Pancreas (tissue), 10 donors: ENCODE measurements at places on chromosomes 11 and 22. TPM values are rescaled to one million over a fixed set of nuclear protein-coding genes. Genes with fewer than 3 reads are reported as not detected.

DNA sequence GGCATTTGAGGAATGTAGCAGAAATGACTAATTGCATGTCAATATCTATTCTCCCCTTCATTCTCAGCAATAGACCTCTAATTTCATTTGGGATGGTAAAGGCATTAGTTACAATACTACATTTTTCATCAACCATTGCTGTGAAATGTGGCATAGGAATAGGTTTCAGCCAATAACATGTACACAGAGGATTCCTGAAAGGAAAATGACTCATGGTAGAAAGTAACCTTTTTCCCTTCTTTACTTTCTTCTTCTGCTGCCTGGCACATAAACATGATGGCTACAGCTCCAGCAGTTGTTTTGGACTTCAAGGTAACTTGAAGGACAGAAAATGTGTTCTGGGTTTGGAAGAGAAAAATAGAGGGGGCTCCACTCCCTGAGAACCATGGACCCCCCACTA is 231.8 kb upstream of the CTSC start:
- no peak overlapping the region for H3K4me3 ChIP-seq
- no peaks in the 10 kb centered on the region for H3K36me3 ChIP-seq
- no peak overlapping the region for H3K27ac ChIP-seq
- H3K27me3 ChIP-seq, result no peaks in the 10 kb centered on the region
- H3K4me1 ChIP-seq, result no peaks in the 10 kb centered on the region

DNA sequence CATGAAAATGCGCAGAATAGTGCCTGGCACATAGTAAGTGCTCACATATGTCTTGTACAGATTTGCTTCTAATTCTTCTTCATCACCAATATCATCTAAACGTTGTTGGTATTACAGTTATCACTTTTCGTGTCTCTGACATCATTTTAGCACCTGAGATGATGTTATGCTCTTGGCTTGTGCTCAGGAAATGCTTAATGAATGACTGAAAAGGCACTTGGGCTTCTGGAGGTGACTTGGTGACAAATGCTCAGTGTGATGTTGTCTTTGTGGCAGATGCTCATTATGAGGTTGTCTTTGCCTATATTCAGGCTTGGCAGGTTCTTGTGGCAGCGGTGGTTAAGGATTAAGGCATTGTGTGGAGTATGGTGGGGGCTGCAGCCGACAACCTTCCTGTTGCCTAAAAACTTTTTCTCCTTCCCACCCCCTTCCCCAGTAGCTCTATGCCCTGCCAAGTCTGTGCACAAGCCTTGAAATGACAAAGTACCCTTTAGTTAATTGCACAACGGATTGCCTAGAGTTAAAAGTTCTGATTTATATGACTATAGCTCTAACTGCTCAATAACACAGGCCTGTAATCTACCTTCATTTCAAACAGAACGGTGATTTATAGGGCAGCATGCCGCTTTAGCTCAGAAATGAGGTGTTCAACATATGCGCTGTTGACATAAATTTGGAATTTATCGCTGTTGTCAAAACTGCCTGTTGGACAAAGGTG is 82.5 kb downstream of the ZBTB16 start:
- no peak overlapping the region for H3K4me3 ChIP-seq
- peaks cover 22% of the 10 kb centered on the region for H3K4me1 ChIP-seq
- no peaks in the 10 kb centered on the region for H3K27me3 ChIP-seq
- no peak for DNase-seq
- no peak overlapping the region for H3K27ac ChIP-seq

DNA sequence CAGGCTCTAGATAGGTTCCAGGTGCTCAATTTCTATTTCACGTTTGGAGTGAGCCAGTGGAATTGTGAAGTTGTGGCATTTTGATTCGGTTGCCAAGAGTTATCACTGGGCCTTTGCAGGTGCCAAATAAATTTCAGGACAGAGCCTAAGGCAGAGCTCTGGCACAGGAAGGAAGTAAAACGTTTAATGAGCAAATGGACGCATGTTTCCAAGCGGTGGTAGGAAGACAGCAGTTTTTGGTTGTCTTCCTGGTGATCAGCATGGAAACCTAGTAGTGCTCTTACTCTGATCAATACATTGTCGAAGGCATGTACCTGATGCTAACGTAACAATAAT is 452 bp downstream of the BIRC3 start:
- H3K4me1 ChIP-seq, result peaks cover 6% of the 10 kb centered on the region
- H3K36me3 ChIP-seq, result no peaks in the 10 kb centered on the region
- DNase-seq, result no peak
- H3K27me3 ChIP-seq, result no peaks in the 10 kb centered on the region

DNA sequence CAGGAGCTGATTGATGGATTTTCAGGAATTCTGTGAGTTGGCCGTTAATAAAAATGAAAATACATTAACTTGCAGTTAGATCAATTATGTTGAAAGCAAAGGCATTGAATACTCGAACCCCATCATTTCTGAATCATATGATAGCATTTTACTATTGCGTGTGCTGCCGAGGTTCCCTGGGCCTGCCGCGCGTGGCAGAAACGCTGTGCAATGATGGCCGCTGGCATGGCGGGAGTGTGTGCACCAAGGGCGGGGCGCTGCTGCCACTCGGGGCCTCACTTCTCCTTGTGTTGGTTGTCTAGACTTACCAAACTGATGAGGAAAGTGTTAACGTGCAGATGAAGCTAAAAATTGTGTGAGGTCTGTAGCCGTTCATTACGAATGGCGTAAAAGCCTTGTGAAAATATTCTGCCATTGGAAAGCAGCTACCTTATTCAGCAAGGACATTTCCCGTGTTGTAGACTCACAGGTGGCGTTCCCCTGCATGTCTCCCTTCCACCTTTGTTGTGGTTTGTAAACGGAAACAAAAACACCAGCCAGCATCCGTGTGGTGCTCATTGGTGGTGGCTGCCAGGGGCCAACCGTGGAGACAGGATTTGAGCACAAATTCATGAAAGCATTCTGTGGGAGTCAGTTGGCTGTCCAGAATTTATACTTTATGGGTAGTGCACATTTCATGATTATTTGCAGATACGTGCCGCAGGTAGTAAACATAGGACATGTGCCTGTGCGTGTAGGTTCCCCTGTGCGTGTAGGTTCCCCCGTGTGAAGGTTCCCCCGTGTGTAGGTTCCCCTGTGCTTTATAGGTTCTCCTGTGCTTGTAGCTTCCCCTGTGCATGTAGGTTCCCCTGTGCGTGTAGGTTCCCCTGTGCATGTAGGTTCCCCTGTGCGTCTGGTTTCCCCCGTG is 5.9 kb upstream of the GRAMD4 start:
- no peaks in the 10 kb centered on the region for H3K4me1 ChIP-seq
- DNase-seq, result no peak
- no peak overlapping the region for H3K27ac ChIP-seq
- H3K27me3 ChIP-seq, result no peaks in the 10 kb centered on the region

GRCh38 chr11:62477927-62478326 is 59.1 kb downstream of the SCGB1A1 start:
- no peaks in the 10 kb centered on the region for H3K27me3 ChIP-seq
- no peak overlapping the region for H3K4me3 ChIP-seq
- no peaks in the 10 kb centered on the region for H3K36me3 ChIP-seq
- no peak overlapping the region for H3K27ac ChIP-seq
- DNase-seq, result no peak

GRCh38 chr11:94563848-94564467 is 3.2 kb upstream of the PIWIL4 start:
- H3K4me1 ChIP-seq, result no peaks in the 10 kb centered on the region
- DNase-seq, result no peak
- no peaks in the 10 kb centered on the region for H3K36me3 ChIP-seq
- H3K27ac ChIP-seq, result no peak overlapping the region

DNA sequence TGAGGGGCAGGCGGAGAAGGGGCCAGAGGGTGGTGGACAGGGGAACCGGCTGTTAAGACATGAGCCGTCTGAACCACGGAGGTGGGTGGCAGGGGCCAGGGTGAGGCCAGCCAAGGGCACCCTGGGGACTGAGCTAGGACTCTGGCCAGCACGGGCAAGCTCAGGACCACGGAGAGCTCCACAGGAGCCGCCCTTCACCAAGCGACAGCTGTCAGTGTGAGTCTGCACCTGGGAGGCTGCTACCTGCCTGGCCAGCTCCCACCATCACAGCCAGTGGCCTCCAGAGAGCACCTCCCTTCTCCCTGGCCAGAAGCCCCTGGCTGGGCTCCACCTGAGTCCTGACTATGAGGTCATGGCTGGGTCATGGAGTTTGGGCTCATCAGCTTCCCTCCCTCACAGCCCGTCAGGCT is 21.6 kb downstream of the MGAT3 start:
- no peak overlapping the region for H3K27ac ChIP-seq
- no peaks in the 10 kb centered on the region for H3K36me3 ChIP-seq
- DNase-seq, result peak; percentile 86
- H3K27me3 ChIP-seq, result no peaks in the 10 kb centered on the region

GRCh38 chr11:17613983-17614382 is 66.9 kb downstream of the OTOG start:
- no peaks in the 10 kb centered on the region for H3K36me3 ChIP-seq
- no peak overlapping the region for H3K27ac ChIP-seq

- no peaks in the 10 kb centered on the region for H3K36me3 ChIP-seq
- no peaks in the 10 kb centered on the region for H3K27me3 ChIP-seq
- no peaks in the 10 kb centered on the region for H3K4me1 ChIP-seq
- DNase-seq, result no peak
Observed at GRCh38 chr22:35034963-35035362, 31.0 kb upstream of the ISX start.

DNA sequence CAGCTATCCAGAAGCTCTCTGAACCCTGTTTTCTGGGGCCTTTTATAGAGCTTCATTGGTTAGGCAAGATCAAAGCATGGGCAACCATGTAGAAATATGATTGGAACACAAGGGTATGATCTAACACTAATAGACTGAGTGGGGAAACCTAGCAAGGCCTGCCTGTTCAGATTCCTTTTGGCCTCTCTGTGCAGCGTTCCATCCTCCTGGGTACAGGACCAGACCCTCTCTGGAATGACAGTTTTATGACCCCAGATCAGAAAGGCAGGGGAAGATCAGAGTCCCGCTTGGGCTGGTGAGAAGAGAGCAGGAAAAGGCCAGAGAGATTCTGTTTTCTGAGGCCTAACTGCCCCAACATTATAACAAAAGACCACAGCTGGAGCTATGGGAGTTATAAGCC is 36.7 kb upstream of the VWA5A start:
- no peaks in the 10 kb centered on the region for H3K27me3 ChIP-seq
- no peak for DNase-seq
- H3K4me3 ChIP-seq, result no peak overlapping the region
- no peaks in the 10 kb centered on the region for H3K36me3 ChIP-seq
- no peak overlapping the region for H3K27ac ChIP-seq

DNA sequence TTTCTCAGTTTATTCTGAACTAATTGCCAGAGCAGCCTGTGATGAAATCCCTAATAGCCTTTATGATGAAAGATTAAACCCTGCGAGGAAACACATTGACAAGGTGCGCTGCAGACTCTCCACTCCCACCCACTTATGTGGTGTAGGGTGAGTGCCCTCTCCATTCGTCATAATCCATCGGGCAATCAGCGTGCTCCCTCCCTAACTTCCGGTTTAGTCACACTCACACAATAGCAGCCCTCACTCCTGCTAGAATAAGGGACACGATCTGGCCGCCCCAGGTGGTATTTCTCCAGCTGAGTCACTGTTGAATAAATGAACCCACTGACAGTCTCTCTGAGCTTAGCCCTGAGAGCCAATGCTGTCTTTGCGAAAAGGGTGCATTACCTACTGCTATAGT is 188.3 kb downstream of the OPCML start:
- DNase-seq, result no peak
- H3K27ac ChIP-seq, result no peak overlapping the region
- no peaks in the 10 kb centered on the region for H3K36me3 ChIP-seq
- no peaks in the 10 kb centered on the region for H3K27me3 ChIP-seq

DNA sequence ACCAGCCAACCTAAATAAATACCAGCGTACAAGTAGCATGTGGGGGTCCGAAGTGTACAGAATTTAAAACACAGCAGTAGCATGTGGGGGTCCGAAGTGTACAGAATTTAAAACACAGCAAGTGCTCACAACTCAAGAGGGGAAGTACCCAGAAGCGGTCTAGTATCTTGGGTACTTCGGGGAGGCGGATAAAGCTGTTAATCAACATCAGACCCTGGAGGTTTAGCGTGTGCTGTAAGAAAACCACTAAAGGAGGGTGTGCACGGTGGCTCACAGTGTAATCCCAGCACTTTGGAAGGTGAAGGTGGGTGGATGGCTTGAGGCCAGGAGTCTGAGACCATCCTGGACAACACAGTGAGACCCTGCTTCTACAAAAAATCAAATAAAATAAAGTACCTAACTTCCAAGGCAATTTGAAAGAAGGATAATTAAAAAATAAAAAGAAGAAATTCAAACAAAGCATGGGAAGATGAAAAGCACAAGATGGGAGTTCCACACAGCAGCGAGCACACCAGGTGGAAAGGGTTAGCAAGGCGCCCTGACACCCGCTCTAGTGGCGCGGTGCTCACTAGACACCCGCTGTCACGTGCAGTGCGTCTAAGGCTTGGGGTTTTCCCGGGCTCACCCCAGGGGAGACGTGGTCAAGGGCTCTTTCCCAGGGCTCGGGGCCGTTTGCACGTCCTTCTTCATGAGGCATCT is 35.0 kb upstream of the MOB2 start:
- H3K4me1 ChIP-seq, result no peaks in the 10 kb centered on the region
- H3K27me3 ChIP-seq, result no peaks in the 10 kb centered on the region
- H3K4me3 ChIP-seq, result no peak overlapping the region
- H3K27ac ChIP-seq, result no peak overlapping the region

The C22orf15 gene
- total RNA-seq, result not detected

The ZPR1 gene
- total RNA-seq, result 23.6 TPM
